Aorta (tissue), 5 donors: ENCODE measurements at places on chromosomes 6 and 20. TPM values are rescaled to one million over a fixed set of nuclear protein-coding genes. Genes with fewer than 3 reads are reported as not detected.

GRCh38 chr6:10854922-10855632 is 16.7 kb upstream of the MAK start:
- DNase-seq = no peak

GRCh38 chr6:157600807-157601206 is 219.8 kb downstream of the ZDHHC14 start:
- no peak for DNase-seq

- DNase-seq = no peak
These were observed 97.6 kb downstream of the ELOVL5 start for GRCh38 chr6:53251033-53251672.

GRCh38 chr6:170145272-170145592 is 145.6 kb downstream of the DLL1 start:
- DNase-seq = no peak

The TRIM40 gene
- not detected for total RNA-seq
